ENCODE measurements at places on chromosomes 6 and 20.

DNA sequence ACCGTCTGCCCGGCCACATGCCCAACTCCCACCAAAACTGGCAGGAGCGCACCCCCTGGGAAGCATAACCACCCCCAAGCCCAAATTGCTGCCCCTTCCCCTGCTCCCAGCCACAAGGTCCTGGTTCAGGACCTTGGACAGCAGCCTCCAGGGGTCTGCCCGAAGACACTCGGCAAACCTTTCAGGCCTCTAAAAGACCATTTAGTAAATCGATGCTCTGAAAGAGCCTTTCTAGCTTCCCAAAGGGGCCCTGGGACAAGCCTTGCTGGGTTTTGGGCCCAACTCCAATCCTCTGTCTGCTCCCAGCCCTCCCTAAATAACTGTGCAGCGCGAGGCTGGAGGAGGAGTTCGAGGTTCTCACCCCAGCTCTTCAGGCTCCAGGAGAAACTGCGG, 30.5 kb downstream of the GRM4 start:
- peaks cover 55% of the 10 kb centered on the region for H3K27me3 ChIP-seq
- no peak overlapping the region for H3K4me3 ChIP-seq
- H3K36me3 ChIP-seq, result no peaks in the 10 kb centered on the region

GRCh38 chr20:61560361-61560853, 308.3 kb downstream of the CDH4 start:
- DNase-seq, result no peak
- H3K27me3 ChIP-seq, result no peaks in the 10 kb centered on the region
- no peaks in the 10 kb centered on the region for H3K36me3 ChIP-seq
- no peak overlapping the region for H3K4me3 ChIP-seq
- peaks cover 18% of the 10 kb centered on the region for H3K4me1 ChIP-seq

DNA sequence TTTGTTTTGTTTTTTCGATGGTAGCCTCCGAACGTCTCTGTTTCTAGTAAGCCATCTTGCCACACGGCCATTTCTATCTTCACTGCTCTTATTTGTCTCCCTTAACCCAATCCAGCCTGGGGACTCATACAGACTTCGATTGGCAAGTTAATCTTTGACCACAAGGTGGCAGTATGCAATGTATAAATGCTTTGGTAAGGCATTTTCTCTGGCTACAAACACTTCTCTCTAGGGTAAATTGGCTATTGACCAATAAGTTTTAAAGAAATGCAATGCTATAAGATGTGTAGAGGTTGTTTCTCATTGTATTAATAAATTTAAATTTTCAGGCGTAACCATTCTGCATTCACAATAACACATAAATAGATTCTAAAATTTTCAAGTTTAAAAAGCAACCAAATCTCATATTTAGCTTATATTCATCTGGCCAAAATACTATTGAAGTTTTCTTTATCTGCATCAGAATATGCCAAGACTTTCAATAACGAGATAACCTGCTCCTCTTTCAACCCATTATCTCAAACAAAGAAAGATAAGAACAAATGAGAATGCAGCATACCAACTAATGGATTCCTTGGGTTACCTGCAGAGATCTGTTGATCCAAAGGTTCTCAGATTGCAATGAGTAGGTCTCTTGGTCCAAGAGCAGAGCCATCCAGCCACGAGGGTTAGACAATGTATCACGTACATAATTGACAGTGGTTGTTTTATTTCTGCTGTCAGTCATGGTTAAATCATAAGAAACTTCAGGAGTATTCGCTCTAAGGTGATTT, 231.9 kb downstream of the PKHD1 start:
- peaks cover 20% of the 10 kb centered on the region for H3K36me3 ChIP-seq
- peaks cover 9% of the 10 kb centered on the region for H3K4me1 ChIP-seq
- peak; percentile 40 for DNase-seq

DNA sequence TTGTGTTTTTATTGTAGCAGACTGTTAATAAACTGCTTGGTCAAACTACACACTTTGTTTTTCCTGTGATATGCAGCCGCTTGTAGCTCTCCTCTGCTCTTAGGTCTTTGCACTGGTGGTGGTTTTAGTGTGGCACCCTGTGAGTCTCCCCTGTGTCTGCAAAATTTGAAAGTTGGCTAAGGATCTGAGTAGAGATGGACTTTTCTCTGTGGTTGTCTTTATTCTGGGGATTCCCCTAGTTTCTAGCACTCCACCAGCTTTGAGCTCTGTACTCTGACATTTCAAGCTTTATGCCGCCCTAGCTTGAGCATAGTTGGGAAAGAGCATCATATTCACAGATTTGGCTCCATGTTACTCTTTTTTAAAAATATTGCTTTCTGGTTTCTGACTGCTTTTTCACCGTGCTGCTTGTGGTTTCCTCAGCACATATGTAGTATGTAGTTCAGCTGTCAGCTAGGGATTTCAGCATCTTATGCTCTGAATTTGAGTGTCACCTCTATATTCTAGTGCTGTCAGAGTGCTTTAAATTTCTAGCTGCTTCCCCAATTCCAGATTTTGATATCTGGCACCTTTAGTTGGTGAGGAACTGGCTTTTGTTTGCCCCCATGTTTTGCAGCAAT, 25.4 kb downstream of the CDYL start:
- no peak overlapping the region for H3K4me3 ChIP-seq
- H3K36me3 ChIP-seq, result peaks cover 9% of the 10 kb centered on the region
- H3K4me1 ChIP-seq, result peaks cover 46% of the 10 kb centered on the region
- no peaks in the 10 kb centered on the region for H3K27me3 ChIP-seq
- DNase-seq, result no peak

DNA sequence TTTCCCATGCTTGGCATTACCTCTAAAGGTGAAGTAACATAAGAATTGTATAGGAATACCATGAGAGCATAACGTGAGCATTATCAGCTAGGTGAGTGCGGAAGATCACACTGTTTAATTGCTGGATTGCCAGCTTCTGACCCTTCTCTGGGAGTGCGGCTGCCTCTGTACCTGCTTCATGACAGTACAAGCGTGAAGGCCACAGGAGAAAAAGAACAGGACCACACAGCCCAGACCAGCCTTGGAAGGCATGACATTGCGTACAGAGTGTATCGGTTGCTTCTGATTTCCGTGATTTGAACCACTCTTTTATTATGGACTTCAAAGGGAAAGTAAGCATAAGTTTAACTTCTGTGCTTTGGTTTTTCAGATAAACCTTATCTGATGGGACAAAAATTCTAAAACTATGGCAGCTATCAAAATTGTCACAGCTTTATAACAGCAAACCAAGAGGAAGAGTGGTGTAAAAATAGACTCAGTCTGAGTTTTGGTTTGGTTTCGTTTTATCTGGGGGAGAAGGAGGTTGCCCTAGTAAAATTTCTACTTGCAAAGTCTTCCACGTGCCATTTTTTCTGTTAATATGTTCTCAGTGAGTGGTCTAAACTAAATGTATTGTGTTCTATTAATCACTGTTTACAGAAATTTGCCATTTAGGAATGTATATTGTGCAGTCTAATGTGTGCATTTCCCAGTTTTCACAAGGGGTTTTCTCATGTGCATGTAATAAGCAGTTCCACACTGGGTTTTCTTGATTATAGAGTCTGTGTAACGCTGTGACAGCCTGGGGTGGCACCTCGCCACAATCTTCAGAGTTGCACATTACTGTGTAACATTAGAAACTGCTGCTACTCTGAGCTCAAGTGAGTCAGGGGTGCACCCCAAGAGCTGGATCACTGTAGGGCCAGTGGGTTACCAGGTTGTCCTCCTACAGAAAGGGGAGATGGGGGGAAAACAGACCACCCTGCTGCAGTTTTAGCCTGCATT, 97.3 kb downstream of the RPP40 start:
- H3K4me3 ChIP-seq, result no peak overlapping the region
- no peak for DNase-seq
- H3K36me3 ChIP-seq, result peaks cover 13% of the 10 kb centered on the region

DNA sequence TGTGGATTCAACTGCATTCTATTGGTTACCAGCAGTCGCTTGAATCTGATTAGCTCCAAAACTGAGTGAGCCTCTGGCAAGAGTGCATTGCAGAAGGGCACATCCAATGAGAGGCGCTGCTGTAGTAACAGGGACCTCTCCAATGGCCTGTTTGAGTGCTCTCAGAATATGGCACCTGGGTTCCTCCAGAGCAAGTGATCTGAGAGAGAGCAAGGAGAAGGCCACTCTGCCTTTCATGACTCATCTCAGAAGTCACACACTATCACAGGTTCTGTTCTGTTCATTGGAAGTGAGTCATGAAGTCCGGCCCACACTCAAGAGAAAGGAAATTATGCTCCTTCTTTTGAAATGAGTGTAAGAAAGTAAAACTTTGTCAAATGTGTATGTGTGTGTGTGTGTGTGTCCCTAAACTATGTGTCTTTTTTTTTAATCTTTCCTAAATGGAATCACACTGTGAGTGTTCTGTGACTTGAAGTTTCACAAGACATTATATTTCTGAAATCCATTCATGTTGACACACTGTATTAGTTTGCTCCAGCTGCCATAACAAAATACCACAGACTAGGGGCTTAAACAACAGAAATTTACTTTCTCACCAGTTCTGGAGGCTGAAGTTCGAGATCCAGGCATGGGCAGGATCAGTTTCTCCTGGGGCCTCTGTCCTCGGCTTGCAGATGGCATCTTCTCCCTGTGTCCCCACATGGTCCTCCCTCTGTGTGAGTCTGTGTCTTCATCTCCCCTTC, 138.3 kb upstream of the CDYL start:
- no peak overlapping the region for H3K4me3 ChIP-seq
- DNase-seq, result no peak
- H3K27ac ChIP-seq, result no peak overlapping the region

- no peaks in the 10 kb centered on the region for H3K27me3 ChIP-seq
- no peak overlapping the region for H3K27ac ChIP-seq
- no peak overlapping the region for H3K4me3 ChIP-seq
- H3K4me1 ChIP-seq, result no peaks in the 10 kb centered on the region
- peaks cover 2% of the 10 kb centered on the region for H3K36me3 ChIP-seq
Observed at GRCh38 chr20:10998476-10998875, 324.7 kb upstream of the JAG1 start.

DNA sequence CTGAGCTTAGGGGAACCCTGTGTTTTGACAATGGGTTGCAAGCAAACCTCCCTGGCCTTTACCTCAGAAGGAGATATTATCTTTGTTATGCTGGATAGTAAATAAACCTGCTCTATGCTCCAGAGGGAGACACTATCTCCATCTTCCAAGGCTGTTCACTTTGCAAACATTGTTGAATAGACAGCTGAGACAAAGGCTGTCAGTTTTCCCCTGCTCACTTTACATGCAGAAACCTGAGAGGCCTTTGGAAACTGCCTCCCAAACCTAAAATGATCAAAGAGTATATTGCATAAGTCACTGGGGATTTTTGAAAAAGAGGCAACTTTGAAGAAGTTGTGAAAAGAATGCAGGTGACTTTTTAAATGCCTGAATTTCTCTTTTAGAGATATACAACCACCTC, 61.6 kb downstream of the MRAP2 start:
- H3K4me1 ChIP-seq, result no peaks in the 10 kb centered on the region
- H3K36me3 ChIP-seq, result no peaks in the 10 kb centered on the region
- no peak overlapping the region for H3K27ac ChIP-seq

- H3K4me3 ChIP-seq, result no peak overlapping the region
- H3K4me1 ChIP-seq, result peaks cover 23% of the 10 kb centered on the region
- DNase-seq, result no peak
- H3K36me3 ChIP-seq, result peaks cover 2% of the 10 kb centered on the region
Observed at GRCh38 chr6:5215159-5215558, 45.6 kb downstream of the LYRM4 start.

GRCh38 chr6:17178754-17179529, 77.1 kb downstream of the STMND1 start:
- DNase-seq, result no peak
- H3K27me3 ChIP-seq, result no peaks in the 10 kb centered on the region
- H3K27ac ChIP-seq, result no peak overlapping the region

- peak overlapping the region; percentile 79 for H3K4me3 ChIP-seq
- H3K4me1 ChIP-seq, result peaks cover 7% of the 10 kb centered on the region
- H3K27me3 ChIP-seq, result peaks cover 70% of the 10 kb centered on the region
- no peak for DNase-seq
- no peaks in the 10 kb centered on the region for H3K36me3 ChIP-seq
Observed at GRCh38 chr6:130364224-130364780, 1.5 kb upstream of the TMEM200A start.

DNA sequence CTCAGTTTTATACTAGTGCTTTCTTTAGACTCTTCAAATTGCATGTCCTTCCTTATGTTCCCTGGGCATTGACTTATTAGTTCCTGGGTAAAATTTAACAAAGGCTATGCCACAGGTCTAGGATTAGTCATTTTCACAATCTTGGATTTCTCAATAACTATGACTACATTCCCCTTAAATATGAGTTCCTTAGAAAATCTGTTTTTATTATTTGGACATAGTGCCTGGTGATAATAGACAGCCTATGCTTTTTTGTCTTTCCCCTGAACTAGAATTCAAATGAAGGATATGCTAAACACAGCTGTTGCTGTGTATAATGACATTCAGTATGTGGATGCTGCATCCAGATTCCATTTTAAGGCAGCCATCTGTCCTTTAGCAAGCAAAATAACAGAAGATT, 1252.8 kb upstream of the GJE1 start:
- no peaks in the 10 kb centered on the region for H3K4me1 ChIP-seq
- no peak overlapping the region for H3K27ac ChIP-seq
- no peak for DNase-seq
- H3K36me3 ChIP-seq, result peaks cover 3% of the 10 kb centered on the region

- H3K4me1 ChIP-seq, result no peaks in the 10 kb centered on the region
- no peak overlapping the region for H3K27ac ChIP-seq
- H3K27me3 ChIP-seq, result no peaks in the 10 kb centered on the region
- H3K36me3 ChIP-seq, result no peaks in the 10 kb centered on the region
- no peak overlapping the region for H3K4me3 ChIP-seq
- DNase-seq, result no peak
Observed at GRCh38 chr6:14028631-14029030, 88.9 kb upstream of the CD83 start.

DNA sequence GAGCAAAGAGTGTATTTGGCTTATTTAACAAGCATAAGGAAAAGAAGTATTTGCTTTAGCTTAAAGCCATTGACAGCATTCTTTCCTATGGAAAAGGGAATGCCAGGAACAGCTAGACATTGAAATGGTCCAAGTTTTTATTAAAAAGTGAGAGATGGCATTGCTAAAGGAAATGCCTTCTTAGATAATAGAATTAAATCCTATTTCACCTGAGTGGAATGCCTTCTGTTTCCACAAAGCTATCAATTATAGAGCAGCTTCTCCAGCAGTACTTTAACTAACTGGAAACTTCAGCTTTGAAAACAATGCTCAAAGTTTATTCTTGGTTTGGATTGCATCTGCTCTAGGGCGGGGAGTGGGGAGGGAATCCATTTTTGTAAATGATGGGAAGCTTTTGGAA, 85.1 kb upstream of the CNKSR3 start:
- no peaks in the 10 kb centered on the region for H3K36me3 ChIP-seq
- peaks cover 20% of the 10 kb centered on the region for H3K4me1 ChIP-seq
- DNase-seq, result no peak

- no peaks in the 10 kb centered on the region for H3K4me1 ChIP-seq
- no peak for DNase-seq
- H3K4me3 ChIP-seq, result no peak overlapping the region
Observed at GRCh38 chr20:54416770-54417169, 58.6 kb upstream of the DOK5 start.

- DNase-seq, result no peak
- H3K27ac ChIP-seq, result peak overlapping the region; percentile 1
- peaks cover 27% of the 10 kb centered on the region for H3K4me1 ChIP-seq
- H3K27me3 ChIP-seq, result no peaks in the 10 kb centered on the region
Observed at GRCh38 chr6:11318835-11319813, 86.7 kb upstream of the NEDD9 start.

- H3K27me3 ChIP-seq, result peaks cover 11% of the 10 kb centered on the region
- H3K27ac ChIP-seq, result no peak overlapping the region
- H3K4me3 ChIP-seq, result no peak overlapping the region
Observed at GRCh38 chr6:38824243-38824894, 109.3 kb downstream of the DNAH8 start.

GRCh38 chr6:158077676-158078075, 90.4 kb downstream of the SERAC1 start:
- no peaks in the 10 kb centered on the region for H3K36me3 ChIP-seq
- no peak overlapping the region for H3K27ac ChIP-seq
- DNase-seq, result no peak
- no peak overlapping the region for H3K4me3 ChIP-seq

All from neural crest cell (in vitro differentiated cells).